Nephron progenitor cell (in vitro differentiated cells): ENCODE measurements at places on chromosomes 4 and X.

DNA sequence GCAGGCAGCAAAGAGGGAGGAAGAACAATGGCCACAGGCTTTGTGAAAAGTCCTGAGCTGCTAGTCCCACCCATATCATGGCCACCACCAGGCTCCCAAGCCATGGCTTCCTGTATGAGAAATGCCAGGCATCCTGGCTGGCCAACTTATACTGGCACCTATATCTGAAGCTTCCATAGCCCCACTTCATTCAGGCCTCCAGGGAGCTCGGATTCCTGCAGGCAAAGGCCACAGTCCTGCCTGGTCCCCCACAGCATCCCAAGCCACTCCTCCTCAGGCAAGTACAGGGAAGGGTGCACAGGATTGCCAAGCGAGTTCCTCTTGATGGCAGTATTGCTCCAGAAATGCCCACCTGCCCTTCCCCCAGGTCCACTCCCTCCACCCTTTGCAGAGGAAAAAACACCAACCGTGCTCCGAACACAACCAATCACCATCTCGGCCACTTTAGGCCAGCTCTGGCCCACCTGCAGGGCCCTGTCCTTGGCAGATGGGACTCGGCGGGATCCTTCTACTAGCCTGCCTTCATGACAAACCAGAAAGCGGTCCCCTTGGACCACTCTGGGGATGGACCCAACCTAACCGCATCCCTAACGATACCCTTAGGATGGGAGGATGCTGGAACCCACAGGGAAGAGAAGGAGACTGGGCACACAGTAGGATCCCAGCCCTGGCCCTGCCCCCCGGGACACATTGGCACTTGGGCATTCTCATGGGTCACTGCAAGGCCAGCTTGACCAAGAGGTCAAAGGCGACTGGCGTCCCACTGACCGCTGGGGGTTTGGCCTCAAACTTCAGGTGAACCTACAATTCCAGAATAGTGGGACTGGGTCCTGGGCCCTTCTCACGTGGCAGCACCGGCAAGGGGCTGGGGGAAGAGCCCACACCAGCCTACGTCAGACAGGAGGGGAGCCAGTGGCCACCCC is 220.4 kb upstream of the AGTR2 start:
- DNase-seq: no peak

DNA sequence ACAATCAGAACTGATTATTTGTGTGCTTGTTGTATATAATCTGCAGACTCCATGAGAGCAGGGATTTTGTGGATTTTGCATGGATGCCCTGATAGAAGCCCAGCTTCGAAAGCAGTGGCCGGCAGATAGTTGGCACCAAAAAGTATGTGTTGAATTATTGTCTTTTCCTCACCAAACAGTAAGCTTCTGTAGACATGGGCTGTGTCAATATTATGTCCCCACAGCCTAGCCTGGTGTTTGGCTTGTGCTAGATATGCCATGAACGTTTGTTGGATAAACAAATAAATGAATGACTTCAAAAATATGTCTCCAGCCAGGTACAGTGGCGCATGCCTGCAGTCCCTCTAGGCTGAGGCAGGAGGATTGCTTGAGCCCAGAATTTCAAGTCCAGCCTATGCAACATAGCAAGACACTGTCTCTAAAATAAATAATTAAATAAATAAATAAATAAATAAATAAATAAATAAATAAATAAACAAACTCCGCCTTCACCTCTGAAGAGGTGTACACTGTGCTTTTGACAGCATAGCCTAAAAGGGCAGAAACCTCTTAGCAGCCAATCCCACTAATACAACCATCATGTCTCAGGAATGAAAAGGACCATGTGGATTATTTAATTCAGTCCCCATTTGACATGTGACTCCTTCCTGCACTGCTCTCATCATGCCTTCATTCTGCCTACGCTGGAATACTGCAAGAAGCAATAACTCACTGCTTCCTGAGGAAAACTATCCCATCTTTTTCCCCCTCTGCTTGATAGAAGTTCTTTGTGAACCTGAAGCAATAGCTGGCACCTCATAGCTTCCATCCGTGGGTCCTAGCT is 335.2 kb downstream of the FBXW7 start:
- DNase-seq: no peak

DNA sequence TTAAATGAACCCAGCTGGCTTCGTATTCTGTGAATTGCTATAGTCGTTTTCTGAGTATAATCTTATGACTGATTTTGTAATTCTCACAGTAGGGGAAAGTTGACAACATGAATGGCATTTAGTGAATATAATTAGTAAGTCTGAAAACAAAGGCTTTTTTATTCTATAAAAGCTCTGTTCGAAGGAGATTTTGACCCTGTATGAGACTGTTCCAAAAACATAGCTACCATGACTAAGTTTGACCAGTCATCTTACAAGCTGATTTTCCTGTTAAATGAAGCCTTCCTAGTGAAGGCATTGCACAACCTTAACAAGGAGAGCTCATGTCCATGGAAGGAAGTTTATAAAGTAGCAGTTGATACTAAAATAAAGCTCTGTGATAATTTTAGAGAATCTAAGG is 242.3 kb downstream of the RPA4 start:
- no peak for DNase-seq

DNA sequence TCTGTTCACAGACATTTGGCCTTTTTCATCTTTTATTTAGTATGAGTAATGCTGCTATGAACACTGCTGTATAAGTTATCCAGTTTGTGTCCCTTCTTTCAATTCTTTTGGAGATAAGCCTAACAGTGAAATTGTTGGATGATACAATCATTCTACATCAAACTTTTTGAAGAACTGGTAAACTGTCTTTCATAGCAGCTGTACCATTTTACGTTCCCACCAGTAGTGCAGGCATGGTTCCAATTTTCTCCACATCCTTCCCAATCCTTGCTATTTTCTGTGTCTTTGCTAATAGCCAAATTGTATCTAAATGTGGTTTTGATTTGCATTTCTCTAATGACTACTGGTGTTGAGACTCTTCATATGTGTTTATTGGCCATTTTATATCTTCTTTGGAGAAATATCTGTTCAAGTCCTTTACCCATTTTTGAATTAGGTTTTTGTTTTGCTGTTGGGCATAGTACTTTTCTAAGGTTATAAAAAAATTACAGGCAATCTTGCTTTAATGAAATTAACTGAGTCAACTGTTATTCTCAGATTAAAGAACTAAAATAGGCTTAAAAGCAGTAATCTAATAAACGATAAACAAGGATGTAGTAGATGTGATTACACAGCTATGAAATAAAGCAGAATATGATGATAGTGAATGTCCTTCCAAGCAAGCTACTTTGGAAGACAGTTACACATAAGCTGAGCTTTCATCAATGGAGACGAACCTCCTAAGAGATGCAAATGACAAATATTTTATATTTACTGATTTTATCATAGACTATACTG is 57.2 kb downstream of the FBXW7 start:
- no peak for DNase-seq

- no peak for DNase-seq
These were observed 62.4 kb upstream of the NDP start for GRCh38 chrX:44035571-44035970.

- DNase-seq: no peak
These were observed 255.0 kb upstream of the PITX2 start for GRCh38 chr4:110877778-110878370.

- no peak for DNase-seq
These were observed 117.9 kb downstream of the COL4A5 start for GRCh38 chrX:108557580-108557979.

DNA sequence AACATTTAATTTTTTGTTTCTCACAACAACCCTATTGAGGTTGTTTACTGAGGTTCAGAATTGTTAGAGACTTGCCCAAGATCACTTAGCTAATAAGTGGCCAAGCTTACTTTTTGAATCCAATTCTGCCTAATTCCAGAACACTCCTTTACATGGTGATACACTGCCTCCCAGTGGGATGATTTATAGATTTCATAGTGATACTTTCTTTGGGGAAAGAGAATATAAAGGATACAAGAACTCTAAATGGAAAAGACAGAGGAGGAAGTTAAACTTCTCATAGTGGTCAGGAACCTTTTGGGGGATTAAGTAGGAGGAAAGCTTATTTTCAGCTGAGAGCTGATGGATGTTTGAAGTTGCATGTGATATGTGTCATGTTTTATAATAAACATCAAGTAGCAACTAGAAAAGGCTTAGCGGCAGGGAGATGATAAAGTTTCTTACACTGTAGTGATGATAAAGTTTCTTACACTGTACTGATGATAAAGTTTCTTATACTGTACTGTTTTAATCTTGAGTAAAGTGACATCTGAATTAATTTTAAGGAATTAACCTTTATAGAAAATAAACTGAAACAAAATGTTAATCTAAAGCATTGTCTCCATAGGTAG is 15.3 kb downstream of the STAG2 start:
- no peak for DNase-seq

- peak; percentile 33 for DNase-seq
These were observed 1.2 kb downstream of the NLGN4X start for GRCh38 chrX:6227453-6227835.

GRCh38 chr4:13364172-13364571 is 120.0 kb downstream of the RAB28 start:
- DNase-seq: no peak

DNA sequence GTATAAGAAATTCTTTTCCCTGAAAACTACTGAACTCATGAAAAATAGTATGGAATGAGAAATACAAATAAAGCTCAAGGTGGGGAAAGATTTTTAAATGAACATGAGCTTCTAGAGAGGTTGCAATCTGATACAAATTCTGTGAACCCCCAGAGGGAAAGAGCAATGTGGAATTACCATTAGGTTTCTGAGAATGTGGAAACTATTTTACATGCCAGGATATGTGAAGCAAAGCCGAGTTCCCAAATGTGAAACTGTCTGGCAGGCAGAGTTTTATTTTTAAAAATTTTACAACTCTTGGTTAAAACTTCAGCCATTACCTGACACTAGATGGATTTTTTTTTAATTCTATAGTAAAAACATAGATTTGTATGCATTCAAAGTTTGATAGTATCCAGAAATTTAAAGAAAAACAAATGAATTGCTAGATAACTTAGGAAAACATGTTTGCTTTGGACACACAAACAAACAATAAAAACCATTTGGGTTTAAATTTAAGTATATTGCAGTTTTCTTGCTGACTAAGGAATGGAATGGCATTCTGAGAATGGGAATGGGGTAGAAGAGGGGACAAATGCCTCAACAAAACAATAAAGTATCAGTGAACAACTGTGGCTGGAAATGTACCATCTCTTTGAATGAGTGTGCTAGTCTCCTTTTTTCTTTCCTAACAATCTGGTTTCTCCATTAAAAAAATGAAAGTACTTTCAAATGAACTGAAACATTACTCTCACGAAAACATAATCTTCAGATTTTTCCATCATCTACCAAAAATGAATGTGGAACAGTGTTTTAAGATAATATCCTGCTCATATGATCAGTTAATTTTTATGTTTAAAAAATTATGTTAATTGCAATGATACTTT is 99.6 kb downstream of the PCDH18 start:
- DNase-seq: no peak

GRCh38 chr4:176504118-176504517 is 184.4 kb downstream of the SPCS3 start:
- DNase-seq: no peak

DNA sequence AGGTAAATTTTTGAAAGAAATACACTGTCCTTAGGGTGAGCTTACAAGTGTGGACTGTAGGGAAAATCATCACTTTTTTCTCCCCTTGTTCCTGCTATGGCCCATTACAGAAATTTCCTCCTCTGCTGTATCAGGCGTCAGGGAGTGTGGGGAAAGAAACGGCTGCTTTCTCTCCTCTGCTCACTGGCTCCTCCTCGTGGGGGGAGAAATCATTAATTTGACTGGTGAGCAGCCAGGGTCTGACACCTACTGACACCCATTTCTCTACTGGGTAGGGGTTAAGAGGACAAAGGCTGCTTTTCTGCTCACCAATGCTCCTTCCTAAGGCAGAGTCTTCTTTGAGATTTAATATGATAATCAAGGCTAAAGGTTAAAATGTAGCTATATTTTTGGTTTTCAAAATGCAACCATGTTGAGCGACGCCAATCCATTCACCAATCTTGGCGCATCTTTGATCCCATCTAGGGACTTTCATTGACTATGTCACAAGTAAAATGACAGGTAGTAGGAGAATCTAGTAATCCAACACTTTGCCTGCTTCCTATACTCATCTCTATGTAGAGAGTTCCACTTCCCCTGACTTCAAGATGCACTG is 25.1 kb downstream of the SETD7 start:
- DNase-seq: peak; percentile 72

DNA sequence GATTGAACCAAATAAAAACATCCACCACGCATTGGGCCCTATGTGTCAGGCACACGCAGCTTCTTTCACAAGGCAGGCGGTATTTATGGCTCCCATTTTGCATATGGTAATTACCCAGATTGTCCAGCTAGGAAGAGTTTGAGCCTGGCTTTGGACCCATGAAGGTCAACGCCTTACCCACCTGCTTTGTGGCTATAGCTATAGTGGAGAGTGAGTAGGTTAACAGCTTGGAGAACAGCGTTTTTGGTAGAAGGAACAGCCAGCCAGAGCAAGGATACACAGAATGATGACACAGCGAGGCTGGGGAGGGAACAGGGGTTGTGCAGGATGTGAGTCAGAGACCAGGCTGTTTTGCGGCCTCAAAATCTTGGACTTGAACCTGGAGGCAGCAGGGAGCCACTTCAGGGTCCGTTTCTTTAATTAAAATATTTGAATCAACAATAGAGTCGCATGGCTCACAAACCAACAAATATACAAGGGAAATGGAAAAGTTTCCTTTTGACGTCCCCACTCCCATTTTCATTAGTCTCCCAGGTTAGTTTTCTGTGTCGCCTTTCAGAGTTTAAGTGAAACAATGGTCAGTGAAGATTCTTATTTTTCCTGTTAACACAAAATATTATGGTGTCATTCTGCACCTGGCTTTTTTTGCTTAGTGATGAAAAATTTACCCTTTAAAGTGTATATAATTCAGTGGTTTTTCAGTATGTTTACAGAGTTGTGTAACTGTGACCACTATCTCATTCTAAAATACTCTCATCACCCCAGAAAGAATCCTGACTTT is 118.2 kb upstream of the STX18 start:
- no peak for DNase-seq

DNA sequence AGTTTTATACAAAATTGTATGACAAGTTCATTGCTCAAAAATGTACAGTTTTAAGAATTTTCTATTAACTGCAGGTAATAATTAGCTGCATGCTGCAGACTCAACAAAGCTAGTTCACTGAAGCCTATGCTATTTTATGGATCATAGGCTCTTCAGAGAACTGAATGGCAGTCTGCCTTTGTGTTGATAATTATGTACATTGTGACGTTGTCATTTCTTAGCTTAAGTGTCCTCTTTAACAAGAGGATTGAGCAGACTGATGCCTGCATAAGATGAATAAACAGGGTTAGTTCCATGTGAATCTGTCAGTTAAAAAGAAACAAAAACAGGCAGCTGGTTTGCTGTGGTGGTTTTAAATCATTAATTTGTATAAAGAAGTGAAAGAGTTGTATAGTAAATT is 131.0 kb downstream of the TET2 start:
- DNase-seq: no peak

DNA sequence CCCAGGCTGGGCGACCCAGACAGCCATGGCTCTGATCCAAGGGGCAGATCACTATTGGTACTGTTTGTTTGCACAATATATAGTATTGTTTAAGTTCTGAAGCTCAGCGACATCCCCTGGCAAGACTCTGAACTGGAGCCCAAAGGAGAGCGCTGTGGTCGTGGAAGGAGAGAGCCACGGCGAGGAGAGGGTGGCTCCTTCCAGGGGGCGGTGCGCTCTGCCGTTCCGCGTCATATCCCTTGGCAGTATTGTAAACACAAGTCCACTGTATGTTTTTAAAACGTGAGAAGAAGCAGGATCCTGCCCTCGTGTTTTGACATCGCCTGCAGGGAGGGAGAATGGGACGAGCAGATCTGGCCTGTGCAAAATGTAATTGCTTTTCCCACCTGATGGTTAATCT is 185.5 kb downstream of the RAB28 start:
- no peak for DNase-seq

GRCh38 chr4:24024605-24025004 is 134.8 kb upstream of the PPARGC1A start:
- DNase-seq: no peak
